Neural progenitor cell (in vitro differentiated cells): ENCODE measurements at places on chromosomes 2 and 18. TPM values are rescaled to one million over a fixed set of nuclear protein-coding genes. Genes with fewer than 3 reads are reported as not detected.

CNGA3 gene
- not detected in 2 replicates for total RNA-seq

MARS2 gene
- 5.7 and 8.4 TPM in 2 replicates for total RNA-seq

OTOS gene
- not detected in 2 replicates for total RNA-seq

NYAP2 gene
- total RNA-seq: 0.07 TPM in 1 of 2 replicates, not detected in the other

GAL3ST2 gene
- 0.09 TPM in 1 of 2 replicates, not detected in the other for total RNA-seq

ABCG8 gene
- total RNA-seq: not detected in 2 replicates

SERPINB12 gene
- not detected in 2 replicates for total RNA-seq
